Left renal pelvis (tissue), 4 donors: ENCODE measurements at places on chromosomes 1 and 21. TPM values are rescaled to one million over a fixed set of nuclear protein-coding genes. Genes with fewer than 3 reads are reported as not detected.

DNA sequence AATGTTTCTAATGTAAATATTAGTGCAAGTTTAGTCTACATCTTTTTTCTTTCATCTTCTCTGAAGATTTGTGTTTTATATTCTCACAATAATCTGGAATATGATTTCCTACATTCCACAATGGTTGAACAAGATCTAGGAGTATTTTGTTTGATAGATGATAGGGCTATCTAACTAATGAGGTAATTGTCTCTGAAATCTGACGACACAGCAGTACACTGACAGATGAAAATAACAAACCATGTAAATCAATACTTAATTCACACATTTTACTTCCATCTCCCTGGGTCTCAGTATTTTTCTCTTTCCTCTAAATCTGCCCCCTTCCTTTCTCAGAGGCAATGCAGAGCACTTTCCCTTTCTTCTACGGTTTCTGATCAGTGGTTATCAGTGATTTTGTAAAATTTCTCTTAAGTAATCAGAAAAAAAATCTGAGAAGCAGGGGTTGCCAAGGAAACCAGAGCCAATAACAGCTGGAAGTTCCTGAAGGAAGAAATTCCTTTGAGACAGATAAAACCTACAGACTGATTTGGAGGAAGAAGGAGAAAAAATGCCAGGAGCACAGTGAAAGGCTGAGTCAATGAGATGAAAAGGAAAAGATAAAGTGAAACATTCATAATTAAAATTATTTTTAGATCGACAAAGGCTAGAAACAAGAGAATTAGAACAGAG lies 7.3 kb upstream of the ANKRD13C start:
- DNase-seq, result no peak

Gene GART
- 59.6 TPM for polyA plus RNA-seq

Gene KRTAP22-1
- not detected for polyA plus RNA-seq

GRCh38 chr1:199733125-199733524 lies 294.4 kb upstream of the NR5A2 start:
- DNase-seq, result no peak

- no peak for DNase-seq
Observed at GRCh38 chr1:227112538-227112937, 172.4 kb downstream of the COQ8A start.

Gene MYOC
- polyA plus RNA-seq, result 0.17 TPM

- no peak for DNase-seq
Observed at GRCh38 chr1:150221552-150221951, 14.4 kb downstream of the ANP32E start.

Gene DYRK1A
- 66.3 TPM for polyA plus RNA-seq

Gene MAP3K6
- polyA plus RNA-seq, result 9.6 TPM

DNA sequence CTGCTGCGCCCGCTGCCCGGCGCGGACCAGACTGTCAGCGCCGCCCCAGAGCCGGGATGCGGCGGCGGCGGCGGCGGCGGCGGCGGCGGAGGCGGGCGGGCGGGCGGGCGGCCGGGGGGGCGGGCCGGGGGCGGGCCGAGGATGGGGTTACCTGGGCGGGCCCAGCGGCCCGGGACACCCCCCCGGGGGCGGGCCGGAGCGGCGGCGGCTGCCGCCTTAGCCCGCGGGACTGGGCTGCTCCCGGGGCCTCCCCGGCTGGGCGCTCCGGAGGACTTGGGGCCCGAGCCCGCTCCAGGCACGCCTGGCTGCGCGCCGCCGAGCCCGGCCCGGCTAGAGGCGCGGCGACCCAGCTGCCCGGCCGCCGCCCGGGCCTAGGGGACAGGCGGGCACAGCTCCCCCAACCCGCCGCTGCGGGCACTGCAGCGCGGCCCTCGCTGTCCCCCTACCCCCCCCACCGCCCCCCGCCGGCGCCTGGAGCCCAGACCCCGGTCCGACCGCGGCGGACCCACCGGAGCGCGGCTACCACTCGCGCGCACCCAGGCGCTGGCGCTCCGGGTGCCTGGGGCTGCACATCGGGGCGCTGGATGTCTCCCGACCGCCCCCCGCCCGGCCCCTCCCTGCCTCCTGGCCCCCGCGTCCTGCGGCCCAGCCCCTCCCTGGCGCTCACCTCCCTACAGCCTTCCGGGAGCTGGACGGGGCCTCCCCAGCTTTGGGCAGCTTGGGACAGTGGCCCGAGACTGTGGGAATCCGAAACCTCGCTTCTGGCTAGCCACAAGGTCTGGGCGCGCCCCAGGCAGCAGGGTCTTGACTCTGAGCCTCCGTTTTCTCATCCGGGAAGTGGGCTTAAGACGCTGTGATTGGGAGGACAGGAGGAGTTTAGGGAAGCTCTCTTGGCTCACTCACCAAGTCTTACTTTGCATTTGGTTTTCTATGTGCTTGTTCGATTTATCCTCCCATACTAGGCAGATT lies at the start of gene WNT4:
WNT4 (minus strand) TSS at position 33 of the 969 bp plus-strand sequence. CDS start 175 bp downstream, outside the sequence.
- DNase-seq, result no peak

GRCh38 chr1:63882048-63882704 lies 108.4 kb downstream of the ROR1 start:
- DNase-seq, result no peak

GRCh38 chr1:193458628-193459027 lies 272.2 kb upstream of the B3GALT2 start:
- DNase-seq, result no peak

- DNase-seq, result no peak
Observed at GRCh38 chr1:12513181-12513580, 104.8 kb downstream of the DHRS3 start.

GRCh38 chr1:110286564-110286963 lies 52.6 kb upstream of the RBM15 start:
- DNase-seq, result no peak

DNA sequence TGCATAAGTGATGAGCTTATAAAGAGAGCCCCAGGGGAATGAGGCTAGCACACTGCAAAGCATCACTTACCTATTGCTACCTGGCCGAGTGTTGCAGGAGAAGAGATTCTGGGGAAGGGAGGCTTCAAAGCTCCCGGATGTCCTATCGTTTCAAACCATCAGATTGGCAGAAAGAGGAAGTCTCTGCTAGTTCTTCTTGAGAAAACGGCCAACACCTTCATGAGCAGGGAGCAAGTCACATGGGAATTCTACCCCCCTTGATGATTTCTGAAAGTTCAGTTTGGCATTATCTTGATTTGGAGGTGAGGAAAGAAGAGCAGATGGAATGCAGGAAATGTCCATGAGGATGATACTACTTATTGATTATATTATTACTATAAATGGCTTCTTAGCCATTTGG lies 16.2 kb downstream of the SYF2 start:
- no peak for DNase-seq

- no peak for DNase-seq
Observed at GRCh38 chr1:68819190-68819829, 322.4 kb upstream of the DEPDC1 start.

- no peak for DNase-seq
Observed at GRCh38 chr1:119370748-119371147, 2.2 kb downstream of the HAO2 start.

DNA sequence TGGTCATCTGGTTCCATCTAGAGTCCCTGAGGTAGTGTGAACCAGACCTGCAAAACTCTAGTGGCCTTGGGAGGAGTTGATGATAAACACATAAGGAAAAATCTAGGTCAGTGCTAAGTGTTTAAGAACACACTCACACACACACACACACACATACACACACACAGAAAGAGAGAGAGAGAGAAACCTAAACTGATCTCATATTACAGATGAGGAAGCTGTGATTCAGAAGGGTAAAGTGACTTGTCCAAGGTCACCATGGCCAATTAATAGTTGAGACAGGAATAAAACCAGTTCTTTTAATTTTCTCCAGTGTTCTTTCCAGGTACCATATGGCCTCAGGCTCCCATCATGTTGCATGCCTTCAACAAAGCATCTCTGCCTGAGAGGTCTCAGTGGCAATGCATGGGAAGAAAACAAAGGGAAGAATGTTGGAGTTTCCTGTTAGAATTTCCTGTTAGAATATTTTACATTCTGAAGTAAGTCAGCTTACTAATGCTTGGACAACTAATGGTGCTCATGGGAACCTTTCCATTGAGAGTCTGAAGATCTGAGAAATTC lies 77.3 kb upstream of the TSPAN2 start:
- DNase-seq, result no peak

DNA sequence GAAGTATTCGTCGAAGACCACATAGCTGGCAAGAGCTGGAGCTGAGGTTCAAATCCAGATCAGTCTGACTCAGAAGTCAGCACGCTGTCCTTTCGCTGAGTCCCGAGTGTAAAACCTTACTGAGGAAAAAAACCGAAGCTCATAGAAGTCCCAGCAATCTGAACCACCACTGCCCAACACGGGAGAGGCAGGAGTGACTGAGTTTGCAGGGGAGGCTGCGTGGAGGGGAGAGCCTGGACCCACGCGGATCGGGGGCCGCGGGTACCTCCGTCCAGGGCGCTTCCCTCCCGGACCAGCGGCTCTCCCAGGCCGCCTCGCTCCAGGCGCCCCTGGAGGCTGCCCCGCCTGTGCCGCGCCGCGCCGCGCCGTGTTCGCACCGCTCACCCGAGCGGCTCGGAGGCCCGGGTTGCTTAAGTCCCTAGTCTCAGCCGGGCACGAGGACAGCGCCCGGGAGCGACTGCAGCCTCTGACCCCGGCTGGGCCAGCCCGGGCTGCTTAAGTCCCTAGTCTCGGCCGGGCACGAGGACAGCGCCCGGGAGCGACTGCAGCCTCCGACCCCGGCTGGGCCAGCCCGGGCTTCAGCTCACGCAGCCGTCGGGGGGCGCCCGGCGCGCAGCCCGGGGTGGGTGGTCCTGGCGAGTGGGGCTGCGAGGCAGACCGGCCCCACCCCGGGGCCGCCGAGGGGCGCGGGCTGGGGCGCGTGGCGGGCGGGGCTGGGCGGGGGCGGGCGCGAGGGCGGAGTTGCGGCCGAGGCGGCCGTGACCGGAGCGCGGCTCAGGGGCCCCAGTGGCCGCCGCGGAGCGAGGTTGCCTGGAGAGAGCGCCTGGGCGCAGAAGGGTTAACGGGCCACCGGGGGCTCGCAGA lies at the start of gene ADAMTSL4:
ADAMTSL4 (plus strand) TSS at position 777 of the 864 bp plus-strand sequence. CDS start 2,881 bp downstream, outside the sequence.
- no peak for DNase-seq

Gene SELL
- polyA plus RNA-seq, result 4.7 TPM

- DNase-seq, result no peak
Observed at GRCh38 chr1:93235261-93235660, 54.7 kb downstream of the CCDC18 start.

Gene IBA57
- 7.0 TPM for polyA plus RNA-seq

DNA sequence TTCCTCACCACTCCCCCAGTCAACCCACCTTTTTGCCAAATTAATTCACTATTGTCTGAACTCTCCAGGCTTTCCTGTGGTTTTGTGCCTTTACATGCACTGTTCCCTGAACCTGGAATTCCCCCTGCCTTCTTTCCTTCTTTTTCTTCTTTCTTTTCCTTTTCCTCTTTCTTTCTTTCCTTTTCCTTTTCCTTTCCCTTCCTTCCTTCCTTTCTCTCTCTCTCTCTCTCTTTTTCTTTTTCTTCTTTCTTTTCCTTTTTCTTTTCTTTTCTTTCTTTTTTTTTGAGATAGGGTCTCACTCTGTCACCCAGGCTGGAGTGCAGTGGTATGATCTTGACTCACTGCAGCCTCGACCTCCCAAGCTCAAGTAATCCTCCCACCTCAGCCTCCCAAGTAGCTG lies 56.6 kb upstream of the CDC42BPA start:
- no peak for DNase-seq

- no peak for DNase-seq
Observed at GRCh38 chr1:17596651-17597509, 57.4 kb downstream of the ARHGEF10L start.

- DNase-seq, result no peak
Observed at GRCh38 chr1:114145504-114146151, 8.0 kb downstream of the SYT6 start.

DNA sequence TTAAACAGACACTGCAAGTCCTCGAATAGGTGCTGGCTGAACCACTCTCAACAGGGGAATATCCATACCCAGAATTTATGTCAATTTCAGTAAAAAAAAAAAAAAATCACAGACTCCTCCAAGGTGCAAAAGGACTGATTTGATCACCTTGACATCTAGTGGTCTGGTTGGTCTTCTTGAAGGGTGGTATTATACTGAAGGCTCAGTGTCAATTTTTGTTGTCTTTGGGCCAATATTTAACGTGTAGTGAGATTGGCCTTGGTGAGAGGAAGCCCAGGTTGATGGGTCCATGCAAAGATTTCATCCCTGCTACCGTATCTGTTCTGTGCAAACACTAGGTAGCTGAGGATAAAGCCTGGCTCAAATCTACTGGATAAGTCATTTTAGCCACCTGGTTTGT lies 4.0 kb upstream of the GBP5 start:
- no peak for DNase-seq

Gene MCOLN2
- polyA plus RNA-seq, result 1.2 TPM

DNA sequence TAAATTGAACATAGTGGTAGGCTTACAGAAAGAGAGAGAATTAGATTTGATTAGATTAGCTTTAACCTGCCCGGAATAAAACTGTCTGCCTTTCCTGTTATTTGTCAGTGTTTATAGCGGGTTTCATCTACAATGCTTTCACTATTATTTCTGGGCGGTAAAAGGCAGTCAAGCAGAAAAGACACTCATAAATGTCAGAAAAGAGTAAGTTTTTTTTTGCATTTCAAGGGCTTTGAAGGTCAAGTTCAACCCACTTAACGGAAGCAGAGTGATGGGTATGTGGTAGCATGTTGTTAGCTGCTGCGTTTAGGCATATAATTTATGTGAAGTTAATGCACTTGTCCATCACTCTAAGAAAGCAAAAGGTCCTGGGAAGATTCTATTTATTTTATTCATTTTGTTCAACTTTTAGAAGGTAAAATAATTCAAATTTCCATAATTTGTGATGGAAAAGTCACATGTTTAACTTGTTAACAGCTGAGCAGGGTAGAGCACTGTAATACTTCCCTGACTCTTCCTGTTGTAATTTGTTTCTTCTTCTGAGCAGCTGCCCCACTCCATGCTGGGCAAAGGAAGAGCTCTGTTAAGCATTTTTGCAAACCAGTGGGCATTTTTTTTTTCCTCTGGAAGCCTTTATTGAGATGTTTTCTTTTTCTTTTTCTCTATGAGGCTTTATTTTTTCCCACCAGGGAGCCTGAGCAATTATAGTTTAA lies 220.1 kb downstream of the ST6GALNAC3 start:
- DNase-seq, result no peak

DNA sequence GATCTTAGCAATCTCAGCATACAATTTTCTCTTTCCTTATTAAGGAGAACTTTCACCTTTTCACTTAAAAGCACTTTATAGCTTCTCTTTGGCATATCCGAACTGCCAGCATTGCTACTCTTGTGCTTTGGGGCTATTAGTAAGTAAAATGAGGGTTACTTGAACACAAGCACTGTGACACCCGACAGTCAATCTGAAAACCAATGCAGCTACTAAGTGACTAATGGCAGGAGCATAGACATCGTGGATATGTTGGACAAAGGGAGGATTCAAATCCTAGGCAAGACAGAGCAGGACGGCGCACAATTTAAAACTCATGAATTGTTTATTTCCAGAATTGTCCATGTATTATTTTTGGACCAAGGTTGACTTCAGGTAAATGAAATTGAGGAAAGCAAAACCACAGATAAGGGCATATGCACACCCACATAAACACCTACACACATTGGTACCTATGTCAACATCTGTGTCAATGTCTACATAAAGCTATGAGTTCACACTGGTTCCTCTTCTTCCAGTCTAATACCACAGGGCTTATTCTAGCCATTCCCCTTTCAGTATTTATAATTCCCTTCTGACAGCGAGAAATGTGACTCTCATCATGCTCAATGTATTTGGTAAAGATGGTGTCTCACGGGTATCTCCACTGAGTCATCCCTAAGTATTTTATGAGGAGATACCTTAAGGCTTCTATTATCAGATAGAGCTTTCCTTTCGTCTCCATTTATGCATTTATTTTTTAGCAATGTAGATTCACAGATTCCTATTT lies 75.3 kb upstream of the RALGPS2 start:
- DNase-seq, result no peak

GRCh38 chr1:219143735-219144134 lies 29.9 kb upstream of the LYPLAL1 start:
- no peak for DNase-seq

Gene ZNF695
- polyA plus RNA-seq, result 2.7 TPM

GRCh38 chr1:99659755-99660210 lies 13.9 kb downstream of the PALMD start:
- no peak for DNase-seq
